ENCODE measurements at places on chromosomes 4 and X.

DNA sequence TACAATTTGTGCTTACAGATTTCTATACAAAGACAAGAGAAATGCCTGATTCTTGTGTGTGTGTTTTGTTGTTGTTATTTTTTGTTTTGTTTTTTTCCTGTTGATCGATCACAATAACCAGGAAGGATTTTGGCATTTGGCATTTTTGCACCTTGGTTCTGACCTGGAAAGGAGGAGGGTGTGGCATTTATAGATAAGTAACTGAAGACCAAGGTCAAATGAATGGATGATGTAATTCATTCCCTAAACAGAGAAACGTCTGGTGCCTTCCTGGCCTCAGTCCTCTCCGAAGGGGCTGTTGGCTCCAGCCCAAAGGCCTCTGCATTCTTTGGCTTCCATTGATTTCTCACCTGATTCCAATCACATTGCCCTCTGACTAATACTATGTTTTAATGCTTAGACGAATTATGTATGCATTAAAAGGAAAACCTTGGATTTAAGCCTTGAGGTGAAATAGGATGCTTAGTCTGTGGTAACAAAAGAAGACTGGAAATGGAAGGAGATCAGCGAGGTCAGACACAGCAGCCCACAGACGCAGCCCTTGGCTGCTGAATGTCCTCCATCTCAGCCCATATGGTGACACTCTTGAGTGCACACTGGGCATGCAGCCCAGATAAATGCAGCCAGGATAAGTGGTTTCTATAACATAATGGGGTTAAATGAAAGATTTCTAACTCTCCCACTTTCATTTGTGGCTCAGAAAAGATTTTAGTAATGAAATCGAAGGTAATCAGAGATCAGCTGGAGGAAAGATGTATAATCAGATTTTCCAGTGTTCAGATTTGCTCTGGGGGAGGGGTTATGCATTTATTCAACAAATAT is 60.5 kb upstream of the TRIM2 start:
- DNase-seq, result no peak

DNA sequence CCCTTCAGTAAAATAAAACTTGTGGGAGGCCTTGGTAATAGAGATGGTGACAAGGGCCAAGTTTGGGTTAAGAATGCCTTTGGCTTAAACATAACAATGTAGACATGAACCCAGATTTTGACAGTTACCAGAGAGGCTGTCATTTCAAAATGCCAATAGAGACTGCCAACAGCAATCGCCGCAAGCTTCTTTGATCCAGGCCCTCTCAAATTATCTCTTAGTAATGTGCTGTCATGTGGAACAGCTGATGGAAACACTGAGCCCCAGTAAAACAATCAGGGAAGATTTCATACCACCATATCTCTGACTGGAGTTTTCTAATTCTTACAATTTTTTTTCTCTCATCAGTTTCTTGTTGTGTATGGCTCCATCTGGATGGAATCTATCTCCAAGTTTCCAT is 80.5 kb downstream of the ZNF330 start:
- DNase-seq, result no peak

- DNase-seq, result no peak
Measured at GRCh38 chr4:143311924-143312323, 24.8 kb upstream of the GAB1 start.

GRCh38 chr4:118915468-118915867 is 26.8 kb downstream of the SYNPO2 start:
- DNase-seq, result no peak

GRCh38 chrX:9486786-9487387 is 22.0 kb downstream of the TBL1X start:
- DNase-seq, result no peak

DNA sequence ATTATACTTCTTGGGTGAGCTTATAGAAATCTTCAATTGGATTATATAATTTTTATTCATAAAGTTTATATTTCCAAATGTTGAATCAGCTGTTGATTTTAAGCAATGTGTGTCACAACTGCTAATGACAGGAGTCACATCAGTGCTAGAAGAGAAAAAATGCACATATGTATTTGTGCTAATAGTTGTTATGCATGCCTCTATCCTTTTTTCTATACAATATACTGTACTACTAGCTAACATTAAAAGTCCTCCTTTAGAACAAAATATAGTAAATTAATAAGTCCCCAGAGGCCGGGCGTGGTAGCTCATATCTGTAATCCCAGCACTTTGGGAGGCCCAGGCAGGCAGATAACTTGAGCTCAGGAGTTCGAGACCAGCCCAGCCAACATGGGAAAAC is 23.7 kb upstream of the HNRNPD start:
- no peak for DNase-seq
